CD8-positive, alpha-beta memory T cell (primary cell): ENCODE measurements at places on chromosomes 12 and 14.

DNA sequence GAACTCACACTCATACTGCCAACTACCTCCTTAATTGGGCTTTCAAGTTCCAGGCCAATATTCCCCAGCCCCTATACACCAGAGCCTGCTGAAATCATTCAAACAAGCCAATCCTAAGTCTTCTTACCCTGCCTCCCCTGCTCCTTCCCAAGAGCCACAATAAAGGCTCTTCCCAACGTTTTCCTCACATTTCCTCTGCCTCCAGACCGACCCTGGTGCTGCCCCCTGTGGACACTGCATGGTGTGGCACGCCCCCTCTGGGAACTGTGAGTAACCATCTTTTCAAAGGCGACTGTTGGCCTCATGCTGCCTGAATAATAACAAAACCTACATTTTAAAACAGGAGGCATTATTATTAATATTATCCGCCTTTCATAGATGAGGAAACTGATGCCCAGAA, 111.6 kb upstream of the NOS1 start:
- no peak for DNase-seq

DNA sequence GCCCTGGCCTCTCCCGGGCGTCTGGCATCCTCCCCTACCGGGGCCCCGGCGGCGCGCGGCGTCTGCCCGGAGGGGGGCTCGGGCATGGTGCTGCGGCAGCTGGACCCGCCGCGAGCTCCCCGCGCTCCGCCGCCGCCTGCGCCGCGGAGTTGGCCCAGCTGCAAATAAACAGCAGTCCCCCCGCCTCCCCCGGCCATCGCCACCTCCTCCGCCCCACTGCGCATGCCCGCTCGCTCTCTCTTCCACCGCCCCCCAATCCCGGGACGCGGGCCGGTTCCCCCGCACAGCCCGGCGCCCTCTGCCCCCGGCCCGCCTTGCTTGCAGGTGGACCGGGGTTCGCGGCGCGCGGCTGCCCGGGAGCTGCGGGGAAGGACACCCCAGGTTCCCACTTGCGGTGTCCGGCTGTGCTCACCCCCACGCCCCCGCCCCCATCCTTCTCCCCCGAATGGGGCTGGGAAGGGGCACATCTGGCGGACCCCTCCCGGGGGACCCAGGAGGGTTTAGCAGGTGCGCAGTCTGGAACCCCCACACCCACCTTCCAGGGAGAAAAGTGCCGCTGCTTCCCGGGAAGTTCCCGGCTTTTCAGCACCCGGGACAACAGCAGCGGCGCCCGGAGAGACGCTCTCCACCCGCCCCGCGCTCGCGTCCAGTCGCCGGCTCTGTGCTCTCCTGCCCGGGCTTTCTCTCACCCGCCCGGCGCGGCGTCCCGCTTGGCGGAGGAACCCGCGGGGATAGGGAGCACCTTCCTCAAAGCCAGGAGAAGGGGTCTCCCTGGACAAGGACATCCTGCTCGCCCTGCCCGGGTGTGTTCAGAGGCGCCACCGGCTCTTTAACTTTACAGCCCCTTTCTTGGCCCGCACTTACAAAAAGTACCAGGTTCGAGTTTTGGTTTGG, at the start of gene TMTC1:
TMTC1 (minus strand) TSS at position 170 of the 894 bp plus-strand sequence. CDS start 191 bp downstream, outside the sequence.
- no peak for DNase-seq

DNA sequence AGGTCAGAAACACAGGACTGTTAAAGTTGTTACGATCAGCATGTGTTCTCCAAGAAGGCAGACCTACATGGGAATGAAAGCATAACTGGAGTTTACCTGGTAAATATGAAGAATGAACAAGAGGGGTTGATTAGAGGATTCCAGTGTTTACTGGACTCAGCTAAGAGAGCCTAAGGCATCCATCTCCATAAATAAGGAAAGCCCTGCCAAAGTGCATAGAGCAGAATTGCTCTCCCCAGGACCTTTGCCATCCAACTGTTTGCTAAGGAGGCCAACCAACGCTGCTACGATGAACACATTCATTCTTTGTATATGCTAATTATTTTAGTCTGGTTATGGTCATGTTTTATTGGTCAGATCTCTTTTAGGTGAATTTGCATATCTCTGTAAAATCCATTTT, 17.1 kb upstream of the PAWR start:
- DNase-seq: no peak

DNA sequence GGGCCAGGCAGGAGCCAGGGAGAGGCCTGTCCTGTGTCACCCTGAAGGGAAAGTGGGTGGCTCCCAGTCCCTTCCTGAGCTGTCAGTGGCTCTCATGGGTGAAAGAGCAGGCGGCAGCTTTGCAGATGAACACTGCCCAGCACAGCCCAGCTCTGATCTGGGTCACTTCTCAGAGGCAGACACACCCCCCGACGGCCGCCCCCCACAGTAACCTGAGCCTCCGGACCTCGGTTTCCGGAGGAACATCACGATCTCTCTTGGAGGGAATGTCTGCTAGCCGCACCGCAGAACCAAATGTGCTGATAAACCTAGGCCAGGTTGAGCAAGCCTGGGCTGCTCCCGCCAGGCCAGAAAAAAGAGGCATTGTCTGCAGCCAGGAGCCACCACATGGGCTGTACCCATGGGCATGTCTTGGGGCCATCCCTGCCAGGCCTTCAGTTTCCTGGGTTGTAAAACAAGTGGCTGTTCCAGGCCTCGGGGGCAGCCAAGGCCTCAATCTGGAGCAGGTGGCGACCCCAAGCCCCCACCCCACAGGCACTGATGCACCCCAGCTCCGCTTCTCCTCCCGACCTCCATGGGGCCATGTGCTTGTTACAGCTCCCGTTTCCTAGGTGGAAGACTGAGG, 57.6 kb downstream of the NCOR2 start:
- no peak for DNase-seq

- DNase-seq: no peak
Measured at GRCh38 chr14:73783107-73783727, 68.4 kb upstream of the PTGR2 start.

- DNase-seq: no peak
Measured at GRCh38 chr12:95582230-95583058, 31.2 kb upstream of the USP44 start.

GRCh38 chr12:48000878-48001504, 3.3 kb downstream of the COL2A1 start:
- no peak for DNase-seq

GRCh38 chr12:115230606-115231005, 546.6 kb upstream of the TBX3 start:
- DNase-seq: no peak

DNA sequence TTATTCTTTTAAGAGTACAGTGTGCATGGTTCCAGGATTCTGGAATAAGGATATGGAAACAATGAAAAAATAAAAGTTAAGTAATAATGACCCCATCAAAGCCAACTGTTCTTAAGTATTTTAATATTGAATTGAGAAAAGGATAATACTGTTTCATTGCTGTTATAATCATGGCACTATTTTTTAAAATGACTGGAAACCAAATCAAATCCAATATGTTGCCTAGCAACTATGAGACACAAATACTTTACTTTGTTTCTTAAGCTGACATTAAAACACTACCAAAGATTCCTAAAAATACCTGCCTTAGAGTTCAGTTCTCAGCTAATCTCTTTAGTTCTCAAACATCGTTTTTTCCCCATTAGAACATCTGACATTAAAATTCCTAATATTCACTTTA, 66.4 kb upstream of the OTOGL start:
- DNase-seq: no peak

DNA sequence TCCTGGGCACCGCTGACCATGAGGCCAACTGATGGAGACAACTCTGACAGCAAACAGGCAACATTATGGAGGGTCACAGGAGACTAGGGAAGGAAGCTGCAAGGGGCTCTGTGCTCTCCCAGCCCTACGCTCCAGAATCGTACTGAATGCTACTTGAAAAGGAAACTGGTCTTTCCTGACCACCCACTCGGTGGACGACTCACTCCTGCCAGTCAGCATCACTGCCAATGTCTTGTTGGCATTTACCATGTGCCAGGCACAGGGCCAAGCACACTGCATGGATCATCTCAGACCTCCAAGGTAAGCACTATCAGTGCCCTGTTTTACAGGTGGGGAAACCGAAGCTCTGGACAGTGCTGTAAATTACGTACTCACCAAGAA, 38.0 kb downstream of the CCDC85C start:
- DNase-seq: no peak

GRCh38 chr14:35390577-35391387, 13.8 kb downstream of the NFKBIA start:
- DNase-seq: no peak

GRCh38 chr14:99419905-99420304, 60.8 kb downstream of the SETD3 start:
- no peak for DNase-seq

DNA sequence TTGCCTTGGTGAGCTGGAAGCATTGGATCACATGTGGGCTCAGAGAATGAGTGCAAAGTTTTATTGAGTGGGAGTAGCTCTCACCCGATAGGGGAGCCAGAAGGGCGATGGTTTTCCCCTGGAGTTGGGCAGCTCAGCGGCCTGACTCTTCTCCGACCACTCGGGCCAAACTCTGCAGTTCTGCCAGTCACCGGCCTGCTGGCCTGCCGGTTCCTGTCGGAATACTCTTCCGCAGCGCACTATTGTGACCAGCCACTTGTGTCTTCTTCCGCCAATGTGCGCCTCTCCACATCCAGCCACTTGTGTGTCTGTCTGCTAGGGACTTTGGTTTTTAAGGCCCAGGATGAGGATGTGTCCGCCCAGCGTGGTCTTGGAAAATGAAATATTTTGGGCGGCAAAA, 43.5 kb upstream of the PRKD1 start:
- no peak for DNase-seq

DNA sequence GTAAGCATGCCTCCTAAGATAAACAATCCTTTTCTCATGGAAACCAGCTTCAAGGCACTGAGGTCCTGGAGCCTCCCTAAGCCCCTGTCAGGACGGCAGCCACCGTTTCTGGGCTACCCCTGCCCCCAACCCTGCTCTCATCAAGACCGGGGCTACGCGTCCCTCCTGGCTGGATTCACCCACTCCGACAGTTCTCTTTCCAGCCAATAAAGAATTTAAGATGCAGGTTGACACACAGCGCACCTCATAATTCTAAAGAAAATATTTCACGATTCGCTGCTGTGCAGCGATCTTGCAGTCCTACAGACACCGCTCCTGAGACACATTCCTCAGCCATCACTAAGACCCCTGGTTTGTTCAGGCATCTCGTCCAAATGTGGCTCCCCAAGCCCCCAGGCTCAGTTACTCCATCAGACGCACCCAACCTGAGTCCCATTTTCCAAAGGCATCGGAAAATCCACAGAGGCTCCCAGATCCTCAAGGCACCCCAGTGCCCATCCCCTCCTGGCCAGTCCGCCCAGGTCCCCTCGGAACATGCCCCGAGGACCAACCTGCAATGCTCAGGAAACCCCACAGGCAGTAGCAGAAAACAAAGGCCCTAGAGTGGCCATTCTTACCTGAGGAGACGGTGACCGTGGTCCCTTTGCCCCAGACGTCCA, 336.3 kb downstream of the TMEM121 start:
- DNase-seq: peak; percentile 33

GRCh38 chr12:41441180-41441579, 253.1 kb downstream of the PDZRN4 start:
- DNase-seq: no peak

GRCh38 chr12:102548543-102548942, 68.2 kb upstream of the IGF1 start:
- DNase-seq: no peak

DNA sequence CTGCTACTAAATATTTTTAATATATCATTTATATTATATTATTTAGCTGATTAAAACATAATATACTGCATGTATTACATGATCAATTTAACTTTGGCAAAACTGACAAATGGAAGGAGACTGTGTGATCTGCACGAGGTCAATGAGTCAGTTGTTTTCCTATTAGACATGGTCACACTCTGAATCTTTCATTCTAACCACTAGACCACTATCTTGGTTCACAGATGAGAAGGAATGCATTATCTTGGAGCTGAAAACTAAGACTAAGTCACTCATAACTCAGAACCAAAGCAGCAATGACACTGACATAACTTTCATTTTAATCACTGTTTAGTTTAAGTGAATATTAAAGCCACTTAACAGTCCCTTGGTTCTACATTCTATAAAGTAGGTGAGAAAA, 37.4 kb downstream of the GNPTAB start:
- no peak for DNase-seq

GRCh38 chr12:95418142-95418541, 55.8 kb upstream of the METAP2 start:
- no peak for DNase-seq

DNA sequence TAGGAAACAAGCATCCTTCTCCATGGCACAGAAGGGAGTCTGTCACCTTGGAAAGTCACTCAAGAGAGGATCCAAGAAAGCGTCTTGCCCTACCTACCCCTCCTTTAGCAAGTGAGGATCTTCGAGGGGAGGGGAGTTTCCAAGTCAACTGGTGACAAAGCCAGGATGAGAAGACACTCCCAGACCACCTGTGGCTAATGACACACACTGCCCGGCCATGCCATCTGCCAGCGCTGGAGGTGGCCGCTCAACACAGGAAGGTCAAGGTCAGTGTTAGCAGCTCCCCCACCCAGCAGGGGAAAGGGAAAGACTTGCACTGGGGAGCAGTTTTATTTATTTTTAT, 41.3 kb downstream of the ELK3 start:
- no peak for DNase-seq

- DNase-seq: peak; percentile 9
Measured at GRCh38 chr14:68468437-68469207, 324.2 kb downstream of the ZFP36L1 start.

- DNase-seq: no peak
Measured at GRCh38 chr14:48970943-48971342, 615.2 kb downstream of the RPS29 start.

- no peak for DNase-seq
Measured at GRCh38 chr14:53608369-53608768, 348.3 kb downstream of the BMP4 start.

- DNase-seq: no peak
Measured at GRCh38 chr14:20986811-20987210, 3.0 kb upstream of the METTL17 start.
